Activated CD8-positive, alpha-beta memory T cell treated with anti-CD3 and anti-CD28 coated beads, Interleukin-2, amount 50 U/mL, for 48 hours (primary cell): ENCODE measurements at places on chromosomes 3 and 15.
A peak's percentile ranks its signal among the peaks of the same experiment; 100 is the strongest.

DNA sequence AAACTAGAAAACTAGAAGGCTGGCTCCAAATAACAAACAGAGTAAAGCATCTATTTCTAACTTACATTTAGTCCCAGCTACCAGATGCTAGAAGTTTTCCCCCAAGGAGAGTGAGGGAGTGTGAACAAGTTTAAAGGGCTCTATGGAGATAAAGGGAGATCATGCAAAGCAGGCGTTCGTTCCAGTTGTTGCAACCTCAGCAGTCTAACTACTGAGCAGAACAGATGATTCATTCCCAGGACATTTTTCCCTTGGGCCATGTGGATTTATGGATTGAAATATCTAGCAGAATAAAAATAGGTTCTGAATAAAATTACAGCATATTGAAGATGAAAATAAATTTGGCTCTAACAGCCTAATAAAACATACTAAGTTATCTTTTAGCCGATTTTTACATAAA lies 154.8 kb upstream of the TTC14 start:
- no peak for DNase-seq

DNA sequence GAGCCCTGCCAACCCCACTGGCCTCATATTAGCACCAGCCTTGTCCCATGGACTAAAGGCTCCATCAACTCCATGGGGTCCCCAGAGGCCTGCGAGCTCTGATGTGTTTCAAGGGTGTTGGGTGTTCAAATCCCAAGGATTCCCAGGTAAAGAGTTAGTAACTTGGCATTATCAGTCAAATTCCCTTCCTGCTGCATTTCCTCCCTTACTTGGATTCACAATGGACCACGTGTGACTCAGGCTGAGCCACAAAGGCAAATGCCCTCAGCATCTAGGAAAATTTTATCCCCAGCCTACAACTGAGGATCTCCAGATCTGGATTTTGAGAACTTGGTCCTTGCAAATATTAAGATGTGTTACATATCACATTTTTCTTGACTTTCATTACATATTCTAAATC lies 58.8 kb downstream of the GADL1 start:
- DNase-seq, result no peak

DNA sequence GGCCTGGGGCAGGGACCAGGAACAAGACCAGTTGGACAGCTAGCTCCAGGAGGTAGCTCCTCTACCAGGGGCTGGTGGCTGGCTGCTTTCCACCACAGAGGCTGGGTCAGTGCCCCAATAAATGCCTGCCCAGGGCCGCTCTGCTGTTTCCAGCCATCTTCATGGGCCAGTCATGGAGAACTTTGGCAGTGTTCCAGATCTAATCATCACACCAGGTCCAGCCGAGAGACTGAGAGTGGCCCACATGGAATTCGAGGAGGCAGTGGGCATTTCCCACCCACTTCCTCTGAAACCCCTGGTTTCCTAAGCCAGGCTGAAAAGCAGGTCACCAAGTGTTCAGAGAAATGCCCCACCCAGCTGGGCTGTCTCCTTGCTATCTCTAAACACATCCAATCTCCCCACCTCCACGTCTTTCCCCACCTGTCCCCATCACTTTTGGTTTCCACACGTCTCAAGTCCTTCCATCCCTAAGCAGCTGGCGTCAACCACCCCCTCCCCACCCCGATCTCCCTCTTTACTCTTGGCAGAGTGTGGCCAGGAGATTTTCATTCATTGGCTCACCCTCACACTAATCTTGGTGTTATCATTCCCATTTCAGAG lies 190.0 kb upstream of the LINGO1 start:
- DNase-seq, result no peak

DNA sequence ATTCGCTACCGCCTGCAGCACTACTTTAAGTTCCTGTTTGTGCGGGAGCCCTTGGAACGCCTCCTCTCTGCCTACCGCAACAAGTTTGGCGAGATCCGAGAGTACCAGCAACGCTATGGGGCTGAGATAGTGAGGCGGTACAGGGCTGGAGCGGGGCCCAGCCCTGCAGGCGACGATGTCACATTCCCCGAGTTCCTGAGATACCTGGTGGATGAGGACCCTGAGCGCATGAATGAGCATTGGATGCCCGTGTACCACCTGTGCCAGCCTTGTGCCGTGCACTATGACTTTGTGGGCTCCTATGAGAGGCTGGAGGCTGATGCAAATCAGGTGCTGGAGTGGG lies 995 bp downstream of the CHST14 start:
- DNase-seq, result peak; percentile 63

- DNase-seq, result no peak
These were observed 56.5 kb downstream of the GHSR start for GRCh38 chr3:172391592-172392302.

DNA sequence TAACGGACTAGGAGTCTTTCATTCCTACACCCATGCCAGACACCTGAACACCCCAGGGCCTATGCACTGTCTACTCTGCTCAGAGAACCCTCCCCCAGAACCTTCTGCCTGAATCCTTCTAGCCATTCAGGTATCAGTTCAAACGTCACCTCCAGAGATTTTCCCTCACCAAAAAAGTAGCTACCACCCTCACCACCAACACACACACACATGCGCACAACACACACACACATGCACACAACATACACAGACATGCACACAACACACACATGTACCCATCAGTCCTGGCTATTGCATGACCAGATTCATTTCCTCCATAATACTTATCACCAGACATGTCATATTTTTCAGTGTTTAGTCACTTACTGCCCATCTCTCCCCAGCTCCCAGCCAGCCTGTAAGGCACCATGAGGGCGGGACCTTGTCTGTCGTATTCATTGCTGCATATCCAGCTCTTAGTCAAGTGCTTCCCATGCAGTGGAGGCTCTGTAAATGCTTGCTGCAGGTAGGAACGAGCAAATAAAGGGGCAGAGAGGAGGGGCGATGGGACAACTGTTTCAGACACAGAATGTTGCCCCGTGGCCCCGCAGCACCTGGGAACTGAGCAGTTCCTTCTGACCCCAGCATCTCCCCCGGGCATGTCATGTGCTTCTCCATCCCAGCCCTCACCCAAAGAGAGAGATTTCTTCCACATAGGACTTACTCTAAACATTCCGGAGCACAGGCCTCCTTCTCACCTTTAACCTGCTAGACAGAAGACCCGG lies 29.2 kb downstream of the XXYLT1 start:
- peak; percentile 40 for DNase-seq

GRCh38 chr3:184827572-184827971 lies 15.6 kb downstream of the VPS8 start:
- no peak for DNase-seq

DNA sequence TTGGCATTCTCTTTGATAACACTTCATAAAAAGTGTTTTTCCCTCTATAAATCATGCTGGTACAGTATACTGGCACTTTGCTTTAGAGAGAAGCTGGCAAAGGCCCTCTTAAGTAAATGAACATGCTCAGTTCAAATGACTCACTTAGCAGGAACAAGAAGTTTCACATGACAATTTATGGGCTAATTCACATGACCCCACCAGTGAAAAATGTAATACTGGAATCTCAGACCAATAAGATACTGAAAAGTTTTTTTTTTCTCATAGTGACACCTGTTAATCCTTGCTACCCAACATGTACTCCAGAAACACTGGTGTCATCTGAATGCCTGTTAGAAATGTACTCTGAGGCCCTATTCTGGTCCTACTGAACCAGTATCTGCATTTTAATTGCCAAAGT lies 13.9 kb downstream of the BTBD1 start:
- DNase-seq, result no peak

DNA sequence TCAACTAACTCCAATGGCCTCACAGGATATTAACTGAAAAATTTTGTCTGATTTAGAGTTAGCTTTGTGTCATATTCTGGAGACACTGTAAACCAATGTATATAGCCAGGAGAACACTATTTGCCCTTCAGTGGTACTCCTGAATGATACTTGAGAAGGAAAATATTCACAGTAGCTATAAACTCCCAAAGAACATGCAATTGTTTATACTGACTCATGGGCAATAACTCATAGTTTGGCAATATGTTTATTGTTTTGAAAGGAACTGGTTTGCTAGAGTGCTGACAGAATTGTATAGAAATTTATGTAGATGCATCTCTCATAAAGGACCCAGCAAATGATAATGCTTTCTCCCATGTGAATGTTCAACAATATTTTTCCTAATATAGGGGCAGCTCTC lies 537.6 kb downstream of the PLOD2 start:
- DNase-seq, result no peak

DNA sequence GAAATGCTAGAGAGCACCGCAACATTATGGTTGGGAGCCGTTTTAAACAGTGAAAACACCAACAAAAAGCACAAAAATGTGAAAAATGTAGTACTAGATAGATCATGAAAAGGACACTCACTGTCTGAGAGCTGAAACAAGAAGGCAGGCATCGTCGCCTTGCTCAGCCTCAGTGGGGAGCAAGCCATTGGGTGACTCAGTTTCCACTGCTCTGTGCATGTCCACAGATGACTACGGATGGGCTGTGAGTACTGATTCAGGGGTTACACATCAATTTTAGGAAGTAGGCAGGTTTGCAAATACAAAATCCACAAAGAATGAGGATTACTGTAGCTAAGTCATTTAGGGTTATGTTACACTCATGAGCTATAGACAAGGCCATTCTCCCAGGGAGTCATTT lies 10.8 kb downstream of the NOX5 start:
- DNase-seq, result no peak

GRCh38 chr3:74624301-74624700 lies 9.8 kb upstream of the CNTN3 start:
- DNase-seq, result no peak
